Purkinje cell (primary cell): ENCODE measurements at places on chromosomes 11 and 22. TPM values are rescaled to one million over a fixed set of nuclear protein-coding genes. Genes with fewer than 3 reads are reported as not detected.

Gene BIRC3
- polyA plus RNA-seq: 1.5 TPM in 1 of 2 replicates, not detected in the other

Gene TRIM66
- polyA plus RNA-seq: 0.55 TPM in 1 of 2 replicates, not detected in the other

Gene PHLDA2
- polyA plus RNA-seq: 1.4 TPM in 1 of 2 replicates, not detected in the other

Gene MMP12
- polyA plus RNA-seq: not detected in 2 replicates

Gene PRODH
- polyA plus RNA-seq: not detected in 2 replicates

Gene MS4A3
- polyA plus RNA-seq: not detected in 2 replicates

Gene CSTF3
- 55.1 and 83.8 TPM in 2 replicates for polyA plus RNA-seq

Gene CNGA4
- polyA plus RNA-seq: not detected in 2 replicates

Gene PANX2
- polyA plus RNA-seq: 0.11 and 0.43 TPM in 2 replicates

Gene YPEL4
- 0.24 and 1.0 TPM in 2 replicates for polyA plus RNA-seq

Gene RIBC2
- polyA plus RNA-seq: not detected in 2 replicates

Gene RFPL3
- polyA plus RNA-seq: not detected in 2 replicates

Gene PHF21B
- polyA plus RNA-seq: 1.8 and 3.3 TPM in 2 replicates

Gene CECR2
- polyA plus RNA-seq: 0.11 and 0.75 TPM in 2 replicates

Gene RRP7A
- polyA plus RNA-seq: 4.3 and 6.3 TPM in 2 replicates
